ENCODE measurements at places on chromosomes 5 and 9. TPM values are rescaled to one million over a fixed set of nuclear protein-coding genes. Genes with fewer than 3 reads are reported as not detected.

SCGB3A2 gene
- 0.39 TPM for polyA plus RNA-seq

DNA sequence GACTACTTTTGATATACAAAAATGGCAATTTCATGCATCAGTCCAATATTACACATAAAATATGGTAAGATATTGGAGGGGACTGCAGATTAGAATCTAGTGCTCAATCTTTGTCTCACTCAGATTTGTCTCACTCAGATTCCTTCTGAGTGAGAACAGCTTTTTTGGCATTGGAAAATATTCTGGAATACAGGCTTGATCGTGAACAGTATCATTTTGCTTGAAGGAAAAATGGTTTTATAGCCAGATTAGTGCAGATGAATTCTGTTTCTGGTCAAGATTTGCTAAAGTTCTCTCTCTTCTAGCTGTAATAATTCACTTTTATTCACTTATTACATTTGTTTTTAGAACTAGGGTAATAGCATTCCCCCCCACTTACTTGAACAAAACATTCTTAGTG lies 51.2 kb downstream of the MAN2A1 start:
- no peak for DNase-seq

DNA sequence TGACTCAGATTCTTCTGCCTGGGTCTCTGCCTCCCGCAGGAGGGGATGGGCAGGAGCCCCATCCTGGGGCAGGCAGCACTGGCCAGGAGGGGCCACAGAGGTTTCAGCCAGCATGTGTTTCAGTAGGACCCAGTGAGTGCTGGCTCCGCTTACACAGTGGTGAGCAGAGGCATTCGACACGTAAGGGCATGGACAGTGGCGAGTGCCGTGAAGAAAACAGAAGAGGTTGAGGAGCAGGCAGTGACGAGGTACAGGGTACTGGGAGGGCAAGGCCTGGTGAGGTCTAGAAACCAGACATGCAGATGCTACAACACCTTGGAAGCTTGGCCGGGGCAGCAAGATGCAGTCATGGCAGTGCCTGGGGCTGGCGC lies 41.5 kb downstream of the CACNA1B start:
- DNase-seq: no peak

- no peak for DNase-seq
Observed at GRCh38 chr9:9920425-9921060, 692.3 kb downstream of the PTPRD start.

NME5 gene
- polyA plus RNA-seq: 1.2 TPM

GRCh38 chr9:11893331-11893730 lies 799.9 kb upstream of the TYRP1 start:
- DNase-seq: no peak

C9orf43 gene
- polyA plus RNA-seq: 0.41 TPM

GRCh38 chr9:21294904-21295538 lies 10.1 kb downstream of the IFNA5 start:
- no peak for DNase-seq

- DNase-seq: no peak
Observed at GRCh38 chr9:112315331-112316257, 17.8 kb downstream of the PTBP3 start.

ELOVL7 gene
- polyA plus RNA-seq: 0.41 TPM

DNA sequence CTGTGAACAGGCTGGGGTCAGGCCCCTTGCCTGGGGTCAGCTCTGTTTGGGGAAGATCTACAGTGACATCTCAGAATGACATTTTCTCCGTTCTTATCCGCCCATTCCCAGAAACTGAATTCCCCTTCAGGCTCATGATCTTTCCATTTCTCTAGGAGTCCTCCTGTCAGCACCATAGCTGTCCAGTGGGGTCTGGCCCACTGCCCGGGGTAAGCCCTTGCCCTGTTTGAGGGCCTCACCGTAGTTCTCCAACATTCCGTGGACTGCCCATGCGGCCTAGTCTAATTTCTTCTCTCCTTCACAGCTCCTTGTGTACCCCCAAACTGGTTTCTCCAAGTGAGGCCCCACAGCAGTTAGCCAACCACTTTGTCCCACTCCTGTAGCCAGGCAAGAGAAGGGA lies 68.4 kb downstream of the ENTREP1 start:
- no peak for DNase-seq

GSN gene
- polyA plus RNA-seq: 597 TPM

PCDHA6 gene
- polyA plus RNA-seq: 0.07 TPM

Data from muscle of arm (tissue), 14 donors.